GM23338 (cell line): ENCODE measurements at places on chromosomes 13 and 19.

GRCh38 chr19:23391236-23391635 lies 4.0 kb downstream of the ZNF91 start:
- no peak for DNase-seq

DNA sequence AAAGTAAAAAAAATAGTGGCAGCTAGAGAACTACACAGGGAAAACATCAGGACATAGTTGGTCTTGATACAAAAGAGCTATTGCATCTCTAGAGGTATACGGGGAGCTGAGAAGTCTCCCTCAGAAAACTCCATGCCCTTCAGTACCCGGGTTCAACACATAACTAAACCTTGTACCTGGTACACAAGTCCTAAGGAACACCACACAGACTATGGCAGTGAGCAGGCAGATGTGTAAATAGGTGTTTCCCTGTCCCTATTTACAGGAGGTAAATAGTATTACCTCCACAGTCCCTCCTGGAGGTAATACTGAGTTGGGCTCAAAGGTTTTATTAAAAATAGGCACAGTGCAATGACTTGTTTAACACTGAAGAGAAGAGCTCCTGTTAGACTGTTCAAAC lies 5.9 kb downstream of the FGF14 start:
- no peak for DNase-seq

DNA sequence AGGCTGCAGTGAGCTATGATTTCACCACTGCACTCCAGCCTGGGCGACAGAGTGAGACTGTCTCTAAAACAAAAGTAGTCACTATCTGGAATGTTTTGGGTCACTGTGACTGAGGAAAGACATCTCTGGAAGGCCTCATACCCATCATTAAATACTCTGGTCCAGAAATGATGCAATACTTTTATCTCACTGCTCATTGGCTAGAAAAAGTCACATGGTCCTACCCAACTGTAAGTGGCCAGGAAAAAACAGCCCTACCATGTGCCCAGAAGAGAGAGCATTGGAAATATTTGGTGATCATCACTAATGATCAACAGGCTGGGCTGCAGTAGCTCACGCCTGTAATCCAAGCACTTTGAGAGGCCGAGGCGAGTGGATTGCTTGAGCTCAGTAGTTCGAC lies 29.8 kb downstream of the PNPLA6 start:
- DNase-seq, result no peak

- peak; percentile 99 for DNase-seq
Measured at GRCh38 chr19:42423462-42424344, 3.5 kb downstream of the LIPE start.

GRCh38 chr13:105084931-105085330 lies 1450.5 kb downstream of the EFNB2 start:
- no peak for DNase-seq

DNA sequence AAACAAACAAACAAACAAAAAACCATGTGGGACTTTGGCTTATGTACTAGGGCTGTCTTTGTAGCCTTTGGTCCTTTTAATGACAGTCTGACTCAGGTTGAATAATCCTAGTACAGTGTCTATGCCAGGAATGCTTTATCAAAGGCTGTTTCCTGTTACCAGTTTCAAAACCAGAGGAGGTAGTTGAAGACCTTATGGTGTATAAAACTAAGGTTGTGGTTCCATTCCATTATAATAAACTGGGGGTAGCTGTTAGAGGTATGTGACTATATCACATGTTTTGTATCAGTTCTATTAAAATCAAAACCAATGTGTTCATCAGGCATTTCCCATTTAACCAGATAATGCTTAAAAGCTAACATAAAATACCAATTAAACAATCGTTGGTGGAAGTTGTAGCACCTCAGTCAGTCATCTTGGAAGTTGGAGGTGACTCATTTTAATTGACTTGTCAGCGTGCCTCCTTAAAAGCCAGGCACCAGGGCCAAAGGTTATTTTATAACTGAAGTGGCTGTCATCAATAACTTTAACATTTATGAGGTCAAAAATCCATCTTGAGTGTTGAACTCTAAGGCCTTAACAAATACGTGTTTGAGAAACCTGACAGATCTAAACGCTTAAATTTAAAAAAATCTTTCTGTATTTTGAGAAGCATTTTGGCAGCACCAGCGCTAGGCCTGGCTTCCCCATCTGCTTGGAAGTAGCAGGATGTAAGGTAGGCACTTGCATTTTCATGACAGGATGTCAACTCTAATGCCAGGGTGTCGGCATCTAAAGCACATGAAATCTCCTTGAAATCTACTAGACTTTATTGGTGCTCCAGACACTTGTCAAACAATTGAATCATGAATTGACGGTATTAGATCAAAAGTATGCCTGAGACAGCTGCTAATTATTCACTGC lies 162.5 kb downstream of the LMO7 start:
- no peak for DNase-seq

- DNase-seq, result peak; percentile 64
Measured at GRCh38 chr19:19537075-19538048, 703 bp upstream of the CILP2 start.

DNA sequence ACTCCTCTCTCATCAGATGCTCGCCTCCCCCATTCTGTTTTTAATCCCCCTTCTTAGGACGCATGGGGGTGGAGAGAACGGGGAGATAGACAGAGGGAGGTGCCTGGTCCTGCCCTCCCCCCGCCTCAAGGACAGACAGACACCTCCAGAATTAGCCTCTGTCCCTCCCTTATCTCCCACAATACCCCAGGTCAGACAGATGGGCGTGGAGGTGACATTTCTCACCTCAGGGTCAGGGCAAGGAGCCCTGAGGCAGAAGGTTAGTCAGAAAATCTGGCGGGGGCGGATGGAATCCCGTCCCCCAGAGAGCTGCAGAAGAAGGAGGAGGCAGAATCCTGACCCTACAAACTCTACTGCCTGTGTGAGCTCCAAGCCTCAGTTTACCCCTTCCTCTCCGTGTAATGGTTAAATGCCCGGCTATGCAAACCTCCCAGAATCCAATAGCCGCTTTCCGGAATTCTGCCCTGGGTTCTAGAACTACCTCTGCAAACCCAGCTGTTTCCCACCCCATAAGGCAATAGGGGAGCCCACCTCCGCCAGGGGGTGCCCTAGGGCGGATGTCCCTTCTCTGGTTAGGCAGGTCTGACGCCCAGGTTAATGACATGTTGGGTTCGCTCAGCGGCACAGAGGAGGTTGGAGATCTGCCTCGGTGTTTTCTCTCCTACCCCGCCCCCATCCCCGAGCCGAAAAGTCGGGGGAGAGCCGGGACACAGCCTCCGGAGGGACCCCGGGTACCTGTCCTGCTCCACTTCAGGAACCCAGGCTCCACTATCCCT lies 900 bp downstream of the PPP1R13L start:
- DNase-seq, result peak; percentile 95

DNA sequence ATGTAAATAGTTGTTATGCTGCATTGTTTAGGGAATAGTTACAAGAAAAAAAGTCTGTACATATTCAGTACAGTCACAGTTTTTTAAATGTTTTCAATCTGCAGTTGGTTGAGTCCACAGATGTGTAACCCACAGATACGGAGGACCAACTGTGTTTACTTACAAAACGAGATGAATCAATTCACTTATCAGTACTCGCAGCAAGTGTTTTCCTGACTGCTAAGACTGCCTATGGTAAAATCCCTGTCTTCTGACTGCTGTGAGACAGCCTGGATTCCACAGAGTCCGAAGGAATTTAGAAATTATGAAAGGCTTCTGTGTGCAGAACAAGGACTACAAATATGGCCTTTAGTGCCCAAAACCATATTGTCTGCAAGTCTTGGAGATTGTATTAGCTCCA lies 45.7 kb upstream of the C1QTNF9 start:
- no peak for DNase-seq

GRCh38 chr13:38350114-38350617 lies 515 bp downstream of the UFM1 start:
- peak; percentile 51 for DNase-seq

DNA sequence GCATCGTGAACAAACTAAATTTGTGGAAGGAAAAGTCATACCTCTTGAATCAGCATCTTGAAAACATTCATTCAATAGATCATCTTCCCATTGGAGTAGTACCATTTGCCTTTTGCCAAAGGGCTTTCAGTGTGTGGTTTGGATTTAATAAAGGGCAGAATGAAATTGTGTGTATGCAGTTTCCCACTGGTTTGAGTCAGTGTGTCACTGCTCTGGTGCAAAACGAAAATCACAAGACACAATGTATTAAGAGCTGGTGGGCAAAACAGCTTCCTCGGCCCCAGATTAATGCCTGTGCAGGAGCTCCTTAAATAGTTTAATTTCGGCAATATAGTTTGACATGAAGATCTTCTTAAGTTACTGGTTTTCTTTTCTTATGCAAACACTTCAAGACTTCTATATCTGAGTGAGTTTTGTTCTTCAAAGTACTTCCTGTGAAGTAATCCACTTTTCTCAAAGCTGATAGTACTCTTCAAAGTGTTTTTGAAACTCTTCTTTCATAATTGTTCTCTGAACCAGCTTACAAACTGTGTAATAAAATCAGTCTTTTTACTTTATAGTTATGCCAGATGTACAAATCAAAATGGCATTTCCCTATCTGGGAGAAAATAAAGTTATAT lies 32.1 kb downstream of the RASL11A start:
- no peak for DNase-seq

- DNase-seq, result no peak
Measured at GRCh38 chr13:98959291-98959690, 18.6 kb downstream of the DOCK9 start.

DNA sequence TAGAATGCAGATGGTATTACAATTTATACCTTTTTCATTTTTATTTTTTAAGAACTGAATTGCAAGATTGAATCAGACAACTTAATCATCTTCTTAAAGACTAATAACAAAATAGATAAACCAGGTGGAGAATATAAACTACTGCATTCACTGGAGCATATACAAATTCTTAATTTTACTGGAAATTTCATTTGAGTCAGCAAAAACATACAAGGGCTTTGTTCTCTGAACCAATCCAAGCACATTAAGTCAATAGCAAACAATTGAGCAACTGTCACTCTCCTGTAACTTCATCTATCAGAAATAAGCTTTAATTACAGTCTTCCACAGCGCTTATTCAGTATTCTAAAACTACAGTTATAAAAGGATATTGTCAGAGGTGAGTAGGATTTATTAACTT lies 167.4 kb upstream of the OBI1 start:
- no peak for DNase-seq

GRCh38 chr13:80338781-80339562 lies 2.0 kb downstream of the SPRY2 start:
- DNase-seq, result peak; percentile 72

DNA sequence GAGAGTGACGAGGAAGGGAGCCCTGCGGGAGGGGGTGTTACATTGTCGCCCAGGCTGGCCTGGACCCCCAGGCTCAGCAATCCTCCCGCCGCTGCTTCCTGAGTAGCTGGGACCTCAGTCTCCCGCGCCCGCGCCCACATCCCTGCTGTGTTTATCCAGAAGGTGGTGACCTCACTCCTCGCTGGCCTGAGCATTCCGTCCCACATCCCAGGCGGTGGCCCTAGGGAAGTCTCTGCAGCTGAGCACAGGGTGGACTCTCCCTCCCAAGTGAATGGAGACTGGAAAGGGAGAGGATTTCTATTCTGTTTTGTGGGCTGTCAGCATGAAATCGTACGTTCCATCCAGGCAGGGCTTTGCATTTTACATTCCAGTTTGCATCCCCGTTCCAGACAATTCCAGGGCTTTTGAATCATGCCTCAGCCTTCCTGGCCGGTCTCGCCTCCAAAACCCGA lies 401 bp upstream of the ZNF765 start:
- DNase-seq, result peak; percentile 84

DNA sequence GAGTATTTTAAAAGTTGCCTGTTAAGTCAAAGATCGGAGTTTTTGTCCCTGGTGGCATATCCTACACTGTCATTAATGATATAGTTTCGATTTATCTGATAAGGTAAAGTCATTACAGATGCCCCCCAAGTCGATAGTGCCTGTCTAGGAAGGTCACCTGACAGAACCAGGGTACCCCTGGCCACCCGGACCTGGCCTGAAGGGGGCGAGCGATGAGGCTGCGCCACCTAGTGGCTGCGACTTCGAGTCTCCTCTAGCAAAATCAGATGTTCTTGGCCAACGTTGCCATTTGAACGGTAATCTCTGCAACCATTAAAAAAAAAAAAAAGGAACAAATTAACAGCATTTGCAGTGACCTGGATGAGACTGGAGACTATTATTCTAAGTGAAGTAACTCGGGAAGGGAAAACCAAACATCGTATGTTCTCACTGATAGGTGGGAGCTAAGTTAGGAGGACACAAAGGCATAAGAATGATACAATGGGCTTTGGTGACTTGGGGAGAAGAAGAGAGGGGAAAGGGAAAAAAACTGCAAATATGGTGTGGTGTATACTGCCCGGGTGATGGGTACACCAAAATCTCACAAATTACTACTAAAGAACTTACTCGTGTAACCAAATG lies 565.1 kb downstream of the LIG4 start:
- peak; percentile 83 for DNase-seq

DNA sequence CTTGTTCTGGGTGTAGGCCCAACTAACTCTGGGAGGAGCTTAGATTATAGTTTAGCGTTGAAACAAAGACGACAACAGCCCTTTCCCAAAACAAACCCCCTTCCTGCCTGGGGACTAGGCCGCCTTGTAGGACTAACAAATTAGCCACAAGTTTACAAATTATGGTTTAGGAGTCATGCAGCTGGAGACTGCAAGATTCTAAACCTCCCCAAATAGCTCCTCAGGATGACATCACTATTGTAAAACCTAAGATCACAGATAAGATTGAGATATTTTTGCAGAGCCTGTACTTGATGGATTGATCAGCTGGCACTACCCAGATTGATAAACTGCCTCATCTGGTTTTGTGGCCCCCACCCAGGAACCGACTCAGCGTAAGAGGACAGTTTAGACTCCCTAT lies 2.3 kb upstream of the SLC25A15 start:
- DNase-seq, result no peak

DNA sequence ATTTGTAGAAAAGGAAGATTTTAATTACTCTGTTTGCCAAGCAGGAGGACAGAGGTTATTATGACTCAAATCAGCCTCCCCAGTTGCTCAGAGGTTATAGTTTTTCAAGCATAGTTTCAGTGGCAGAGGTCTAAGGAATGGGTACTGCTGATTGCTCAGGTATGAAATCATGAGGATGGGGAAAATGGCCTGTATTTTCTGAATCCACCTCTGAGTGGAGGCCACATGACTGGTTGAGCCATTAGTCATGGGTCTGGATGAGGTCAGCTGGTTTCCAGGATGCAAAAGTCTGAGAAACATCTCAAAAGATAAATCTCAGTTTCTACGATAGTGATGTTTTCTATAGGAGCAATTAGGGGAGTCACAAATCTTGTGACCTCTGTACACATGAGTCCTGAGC lies 62.8 kb upstream of the CEACAM8 start:
- DNase-seq, result no peak
